Midbrain (tissue), 1 donor: ENCODE measurements at places on chromosomes 7 and 10.

GRCh38 chr10:6275022-6275997 lies 72.6 kb downstream of the PFKFB3 start:
- DNase-seq = peak; percentile 63

- no peak for DNase-seq
Observed at GRCh38 chr7:148589640-148590039, 926 bp upstream of the C7orf33 start.

DNA sequence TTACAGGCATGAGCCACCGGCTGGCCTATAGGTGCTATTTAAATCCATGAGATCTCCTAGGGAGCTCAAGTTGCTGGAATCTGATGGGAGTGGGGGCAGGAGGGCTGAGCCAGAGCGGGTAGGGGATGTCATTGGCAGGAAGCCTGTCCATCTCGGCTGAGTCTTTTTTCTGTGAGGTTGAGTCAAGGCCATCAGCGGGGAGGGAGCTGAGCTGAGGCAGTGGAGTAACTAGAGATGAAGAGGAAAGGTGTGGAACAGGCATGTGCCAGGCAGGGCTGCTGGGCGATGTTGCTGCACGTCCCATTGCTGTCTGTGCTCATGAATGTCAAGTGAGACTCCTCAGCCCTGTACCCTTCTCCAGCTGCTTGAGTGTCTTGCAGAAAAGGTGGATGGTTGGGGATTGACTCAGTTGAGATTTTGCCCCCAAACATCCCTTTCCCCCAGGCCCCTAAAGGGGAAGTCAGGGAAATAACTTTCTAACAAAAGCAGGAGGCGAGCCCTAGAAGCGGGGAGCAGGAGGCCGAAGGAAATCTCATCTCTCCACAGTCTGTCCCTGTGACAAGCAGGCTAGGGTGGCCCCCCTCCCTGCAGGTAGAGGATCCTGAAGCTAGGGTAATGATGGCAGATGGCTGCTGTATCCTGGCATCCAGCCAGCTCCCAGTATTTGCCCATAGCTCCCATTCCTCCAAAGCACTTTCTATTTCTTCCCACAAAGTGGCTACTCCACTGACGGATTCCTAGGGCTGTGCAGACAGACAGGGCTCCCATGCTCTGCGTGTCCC lies 5.4 kb downstream of the ATP6V1F start:
- DNase-seq = no peak

DNA sequence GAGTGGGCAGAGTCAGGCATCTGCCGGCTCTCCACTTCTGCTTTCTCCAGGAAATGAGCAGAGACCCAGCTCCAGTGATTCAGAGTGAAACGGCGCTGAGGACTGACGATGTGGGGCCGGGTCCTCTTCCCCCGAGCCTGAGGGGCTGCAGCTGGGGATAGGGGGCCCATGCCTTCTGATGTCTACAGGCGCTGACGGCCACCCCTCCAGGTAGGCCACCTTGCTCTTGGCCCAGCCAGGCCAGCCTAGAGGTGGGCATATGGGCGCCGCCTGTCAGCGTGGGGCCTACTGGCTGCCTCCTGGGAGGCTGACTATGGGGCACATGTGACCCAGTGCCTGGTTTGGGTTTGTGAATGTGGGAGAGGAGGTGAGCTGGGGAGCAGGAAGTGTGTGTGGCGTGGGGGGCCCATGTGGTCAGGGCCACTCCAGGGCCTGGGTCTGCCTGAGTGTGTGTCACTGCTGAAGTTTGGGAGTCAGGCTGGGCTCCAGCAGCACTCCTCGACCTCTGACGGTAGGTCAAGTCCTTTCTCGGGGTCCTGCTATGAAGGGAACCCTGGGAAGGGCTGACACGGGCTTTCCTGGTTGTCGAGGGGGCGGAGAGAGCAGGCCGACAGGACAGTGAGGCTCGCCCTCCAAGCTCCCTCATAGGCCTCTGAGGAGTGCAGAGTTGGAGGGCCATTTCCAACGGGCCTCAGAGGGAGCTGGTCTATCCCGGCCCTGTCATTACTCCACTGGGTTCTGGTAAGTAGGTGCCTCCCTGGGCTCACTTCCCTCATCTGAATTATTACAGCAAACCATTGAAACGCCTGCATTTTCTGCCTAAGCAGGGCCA lies at the start of gene WDFY4:
TSS of gene WDFY4 (plus strand) at position 82 of the 832 bp plus-strand sequence. CDS start 24,860 bp downstream, outside the sequence.
- no peak for DNase-seq

DNA sequence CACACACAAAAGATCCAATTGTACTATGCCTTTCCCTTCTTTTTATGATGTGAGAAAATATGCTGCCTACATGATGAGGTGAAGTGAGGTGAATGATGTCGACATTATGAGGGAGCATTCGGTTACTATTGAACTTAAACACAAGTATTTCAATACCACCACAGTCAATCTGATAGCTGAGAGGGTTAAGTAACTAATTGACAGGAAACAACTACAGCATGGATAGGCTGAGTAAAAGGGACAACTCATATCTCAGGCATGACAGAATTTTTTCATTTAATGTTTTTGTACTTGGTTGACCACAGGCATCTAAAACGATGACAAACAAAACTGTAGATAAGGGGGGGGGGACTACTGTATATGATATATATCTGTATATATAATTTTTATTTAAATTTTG lies 488.9 kb downstream of the SH2D4B start:
- DNase-seq = no peak

DNA sequence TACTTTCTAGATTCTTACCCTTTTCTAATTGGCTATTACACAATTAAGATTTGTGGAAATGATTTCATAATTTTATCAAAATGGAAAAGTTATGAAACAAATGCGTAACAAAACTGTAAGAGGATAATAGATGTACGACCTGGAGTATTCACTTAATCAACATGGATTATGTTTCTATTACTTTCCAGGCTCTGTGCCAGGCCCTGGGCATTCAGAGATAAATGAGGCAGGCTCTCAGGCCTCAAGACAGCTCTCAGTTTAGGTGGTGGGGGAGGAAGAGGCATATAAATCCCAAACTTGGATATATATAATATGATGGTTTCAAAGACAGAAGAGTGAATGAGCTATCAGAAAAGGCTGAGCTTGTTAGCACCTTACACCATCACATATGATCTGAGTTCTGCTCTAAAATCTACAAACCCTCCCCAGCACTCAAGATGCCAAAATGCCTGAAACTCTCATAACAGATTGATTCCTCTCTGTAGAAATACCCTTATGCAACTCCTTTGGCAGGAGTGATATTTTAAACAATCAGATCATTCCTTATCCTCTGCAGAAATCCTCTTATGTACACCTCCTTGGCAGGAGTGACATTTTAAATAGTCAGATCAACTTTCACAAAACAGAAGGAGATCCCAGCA lies 42.5 kb downstream of the ACBD5 start:
- no peak for DNase-seq

GRCh38 chr10:114291516-114291915 lies 52.5 kb downstream of the VWA2 start:
- no peak for DNase-seq

DNA sequence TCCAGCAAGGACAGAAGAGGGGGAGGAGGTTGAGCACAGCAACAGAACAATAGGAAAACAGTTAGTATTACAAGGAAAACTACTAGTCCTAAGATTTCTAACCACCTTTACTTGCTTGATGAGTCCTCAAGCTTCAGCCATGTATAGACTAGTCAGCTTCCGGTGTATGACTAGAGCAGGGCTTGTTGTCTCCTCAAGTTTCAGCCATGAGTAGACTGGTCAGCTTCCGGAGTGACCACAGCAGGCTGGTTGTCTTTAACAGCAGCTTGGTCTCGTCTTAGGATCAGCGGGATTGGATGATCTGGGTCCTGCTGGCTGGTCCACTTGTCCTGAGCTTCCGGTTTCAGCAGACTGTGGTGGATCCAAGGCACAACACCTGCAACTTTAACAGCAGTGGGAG lies 10.6 kb upstream of the ZNF239 start:
- DNase-seq = no peak

DNA sequence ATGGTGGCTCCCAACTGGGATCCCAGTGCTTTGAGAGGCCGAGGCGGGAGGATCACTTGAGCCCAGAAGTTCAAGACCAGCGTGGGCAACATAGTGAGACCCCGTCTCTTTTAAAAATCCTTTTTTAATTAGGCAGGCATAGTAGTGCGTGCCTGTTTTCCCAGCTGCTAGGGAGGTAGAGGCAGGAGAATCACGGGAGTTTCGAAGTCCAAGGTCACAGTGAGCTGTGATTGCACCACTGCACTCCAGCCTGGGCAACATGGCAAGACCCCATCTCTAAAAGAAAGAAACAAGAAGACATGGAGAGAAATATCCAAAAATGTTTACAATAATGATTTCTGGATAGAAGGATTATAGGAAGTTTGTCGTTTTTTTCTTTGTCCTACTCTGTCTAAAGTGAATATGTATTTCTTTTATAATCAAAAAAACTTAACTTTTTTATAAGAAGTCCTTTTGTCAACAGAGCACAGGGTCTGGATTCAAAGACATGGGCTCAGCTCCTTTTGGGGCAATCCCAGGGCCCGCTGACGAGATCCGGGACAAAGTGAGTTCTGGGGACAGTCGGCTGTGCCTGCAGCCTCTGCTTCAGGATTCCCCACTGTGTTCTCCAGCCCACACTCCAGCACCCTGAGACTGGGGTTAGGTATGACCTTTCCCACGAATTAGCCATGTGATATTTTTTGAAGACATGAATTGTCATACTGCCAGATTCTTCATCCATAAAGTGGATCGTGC lies 45.6 kb downstream of the PDGFA start:
- DNase-seq = no peak

- no peak for DNase-seq
Observed at GRCh38 chr7:10015687-10016086, 958.0 kb upstream of the PHF14 start.

DNA sequence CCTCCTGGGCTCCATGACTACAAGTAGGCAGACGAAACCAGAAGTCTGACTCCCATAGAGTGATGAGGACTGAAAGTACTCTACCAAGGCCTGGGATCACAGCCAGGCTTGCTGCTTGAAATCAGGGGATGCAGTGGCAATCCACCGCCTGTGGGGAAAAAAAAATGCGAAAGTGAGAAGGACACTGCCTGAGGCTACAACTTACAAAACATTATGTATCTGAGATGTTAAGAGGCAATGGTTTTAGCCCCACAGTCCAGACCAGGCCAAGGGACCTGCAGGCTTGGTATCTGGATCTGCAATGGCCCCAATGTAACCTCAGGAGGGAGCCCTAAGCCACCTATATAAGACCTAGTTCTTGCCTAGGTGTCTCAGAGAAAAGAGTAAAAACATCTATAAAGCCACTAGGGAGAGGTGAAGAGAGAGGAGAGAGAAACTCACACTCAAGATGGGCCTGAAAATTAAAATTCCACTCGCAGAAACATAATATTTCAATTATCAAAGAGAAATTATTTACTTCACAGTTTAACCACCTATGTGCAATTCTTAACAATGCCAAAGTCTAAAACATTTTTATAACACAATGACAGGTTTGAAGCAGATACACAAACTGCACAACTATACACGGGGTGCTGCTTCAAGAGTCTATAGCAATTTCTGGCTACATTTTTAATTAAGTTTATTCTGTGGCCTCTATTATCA lies 13.9 kb downstream of the DNAJC1 start:
- peak; percentile 47 for DNase-seq

DNA sequence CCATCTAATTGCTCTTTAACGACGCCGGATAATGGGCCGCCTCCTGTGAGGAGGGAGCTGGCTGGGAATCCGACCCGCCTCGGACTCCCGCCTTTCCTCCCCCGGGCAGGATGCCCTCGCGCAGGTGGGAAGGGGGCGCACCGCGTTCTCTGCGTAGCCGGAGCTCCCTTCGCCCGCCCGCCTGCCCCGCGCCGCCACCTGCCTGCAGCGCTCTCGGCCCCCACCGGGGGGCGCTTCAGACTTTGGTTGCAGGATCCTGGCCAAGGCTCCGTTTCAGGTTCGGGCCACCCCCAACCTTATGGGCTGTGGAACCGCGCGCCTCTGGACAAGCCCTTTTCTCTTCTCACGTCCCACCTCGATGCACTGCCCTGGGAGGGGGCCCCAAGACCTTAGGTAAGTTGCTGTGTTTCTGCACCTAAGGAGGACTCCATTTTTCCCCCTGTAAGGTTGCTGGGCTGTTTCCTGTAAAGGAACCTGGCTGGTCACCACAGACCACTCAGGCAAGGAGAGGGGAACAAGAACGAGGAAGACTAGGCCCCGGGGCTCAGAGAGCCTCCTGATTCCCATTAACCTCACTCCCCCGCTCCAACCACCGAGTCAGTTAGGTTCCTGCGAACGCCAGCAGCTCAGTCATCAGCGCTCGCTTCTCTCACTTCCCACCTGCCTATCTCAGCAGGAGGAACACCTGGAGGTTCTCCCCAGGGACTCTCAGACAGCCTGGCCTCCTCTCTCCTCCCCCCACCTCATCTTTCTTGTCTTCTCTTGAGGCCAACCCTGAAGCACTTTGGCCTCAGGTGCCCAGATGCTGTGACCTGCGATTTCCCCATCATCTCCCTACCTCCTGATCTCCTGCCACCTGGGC lies 11.3 kb upstream of the KAZALD1 start:
- DNase-seq = peak; percentile 4

GRCh38 chr10:27815261-27815660 lies 69.6 kb upstream of the MKX start:
- no peak for DNase-seq

DNA sequence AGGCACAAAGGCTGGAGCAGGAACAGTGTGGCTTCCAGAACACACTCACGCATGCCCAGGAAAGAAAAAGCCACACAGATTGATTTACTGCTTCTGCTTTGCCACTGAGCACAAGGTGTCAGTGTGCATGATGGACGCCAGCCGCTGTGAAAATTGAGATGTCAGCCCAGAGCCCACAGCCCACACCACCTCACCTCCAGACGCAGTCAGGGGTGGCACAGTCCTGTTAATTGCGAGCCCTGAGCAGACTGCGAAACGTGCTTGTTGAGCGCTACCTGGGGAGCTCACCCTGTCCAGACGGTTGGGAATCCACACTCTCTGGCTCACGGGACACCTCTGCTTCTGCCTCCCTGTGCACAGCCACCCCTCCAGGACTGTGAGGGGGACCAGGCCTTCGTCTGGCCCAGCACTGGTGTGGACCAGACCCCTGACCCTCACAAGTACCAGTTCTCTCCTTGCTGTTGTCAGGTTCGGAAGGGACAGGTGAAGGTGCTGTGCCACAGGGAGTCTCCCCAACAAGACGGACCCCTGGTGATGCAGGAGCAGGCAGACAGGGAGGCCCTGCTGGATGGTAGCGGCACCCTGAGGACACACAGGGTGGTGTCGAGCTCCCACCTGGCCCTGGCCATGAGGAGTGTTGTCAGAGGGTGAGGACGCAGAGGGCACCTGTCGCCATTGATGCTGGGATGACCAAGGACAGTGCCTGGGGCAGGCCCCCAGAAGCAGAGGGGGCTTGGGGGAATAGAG lies 15.3 kb downstream of the RASGEF1A start:
- DNase-seq = no peak

DNA sequence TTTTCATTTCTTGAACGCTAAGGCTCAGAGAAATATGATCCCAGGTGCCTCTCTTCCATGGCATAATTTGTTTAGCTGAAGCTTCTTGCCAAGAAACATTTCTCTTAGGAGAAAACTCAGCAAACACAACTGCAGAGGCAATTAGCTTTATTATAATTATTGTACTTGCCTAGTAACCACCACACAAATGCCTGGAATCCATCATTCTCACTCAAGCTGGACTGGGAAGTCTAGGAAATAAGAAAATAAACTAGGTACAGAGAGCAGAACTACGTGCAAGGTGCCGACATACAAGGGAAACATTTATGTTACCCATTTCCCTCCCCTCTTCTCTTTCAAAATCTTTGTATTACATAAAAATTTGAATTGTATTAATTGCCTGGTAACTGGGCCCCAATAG lies 15.1 kb downstream of the SLC35B4 start:
- DNase-seq = no peak

GRCh38 chr7:132780822-132781221 lies 204.6 kb upstream of the PLXNA4 start:
- DNase-seq = no peak
